ENCODE measurements at places on chromosomes 1 and 21. TPM values are rescaled to one million over a fixed set of nuclear protein-coding genes. Genes with fewer than 3 reads are reported as not detected.

The PLA2G2C gene
- total RNA-seq = 0.95 TPM

The KCNJ9 gene
- not detected for total RNA-seq

The CFAP45 gene
- 2.6 TPM for total RNA-seq

The ANGPTL3 gene
- not detected for total RNA-seq

The CLDN17 gene
- total RNA-seq = not detected

The AMIGO1 gene
- total RNA-seq = 1.5 TPM

The CGN gene
- 0.62 TPM for total RNA-seq

The ZBTB7B gene
- 90.6 TPM for total RNA-seq

The WDR64 gene
- total RNA-seq = not detected

The DNAJC6 gene
- total RNA-seq = 2.0 TPM

The SPRR2E gene
- not detected for total RNA-seq

The PODN gene
- total RNA-seq = not detected

DNA sequence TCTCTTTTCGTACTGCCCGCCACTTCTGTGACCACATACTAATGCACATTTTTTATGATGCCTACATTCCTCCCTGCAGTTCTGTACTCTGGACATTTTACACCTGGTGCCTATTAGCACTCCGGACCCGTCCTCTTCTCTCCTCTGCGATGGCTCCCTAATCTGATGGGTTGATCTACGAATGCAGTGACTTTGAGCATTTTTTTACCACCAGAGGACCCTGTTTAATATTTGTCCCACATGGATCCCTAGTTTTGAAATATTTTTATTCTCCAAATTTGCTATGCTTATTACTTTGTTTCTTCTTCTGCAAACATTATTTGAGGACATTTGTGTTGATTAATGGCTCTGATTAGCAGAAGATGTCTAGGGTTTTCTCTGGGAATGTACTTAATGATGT is 5.2 kb downstream of the PPFIA4 start:
- no peak overlapping the region for H3K4me3 ChIP-seq
- no peaks in the 10 kb centered on the region for H3K36me3 ChIP-seq
- H3K27ac ChIP-seq = no peak overlapping the region
- H3K27me3 ChIP-seq = peaks cover 2% of the 10 kb centered on the region
- H3K4me1 ChIP-seq = peaks cover 4% of the 10 kb centered on the region
- DNase-seq = no peak

DNA sequence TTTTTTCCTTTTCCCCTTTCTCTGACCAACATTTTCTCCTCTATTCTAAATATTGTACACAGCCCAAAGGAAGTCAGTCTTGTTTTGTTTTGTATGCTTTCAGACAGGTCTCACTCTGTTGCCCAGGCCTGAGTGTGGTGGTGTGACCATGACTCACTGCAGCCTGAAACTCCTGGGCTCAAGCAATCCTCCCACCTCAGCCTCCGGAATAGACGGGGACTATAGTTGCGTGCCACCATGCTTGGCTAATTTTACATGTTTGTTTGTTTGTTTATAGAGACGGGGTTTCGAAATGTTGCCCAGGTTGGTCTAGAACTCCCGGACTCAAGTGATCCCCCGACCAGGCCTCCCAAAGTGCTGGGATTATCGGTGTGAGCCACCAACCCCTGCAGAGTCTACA is 72.8 kb downstream of the NRIP1 start:
- H3K4me1 ChIP-seq = peaks cover 39% of the 10 kb centered on the region
- H3K4me3 ChIP-seq = no peak overlapping the region
- peaks cover 37% of the 10 kb centered on the region for H3K36me3 ChIP-seq
- no peaks in the 10 kb centered on the region for H3K27me3 ChIP-seq

- H3K27ac ChIP-seq = peak overlapping the region; percentile 74
- DNase-seq = peak; percentile 56
- H3K27me3 ChIP-seq = no peaks in the 10 kb centered on the region
- no peak overlapping the region for H3K4me3 ChIP-seq
- peaks cover 90% of the 10 kb centered on the region for H3K4me1 ChIP-seq
- H3K36me3 ChIP-seq = peaks cover 2% of the 10 kb centered on the region
Observed at GRCh38 chr1:109498161-109498801, 4.4 kb downstream of the CYB561D1 start.

DNA sequence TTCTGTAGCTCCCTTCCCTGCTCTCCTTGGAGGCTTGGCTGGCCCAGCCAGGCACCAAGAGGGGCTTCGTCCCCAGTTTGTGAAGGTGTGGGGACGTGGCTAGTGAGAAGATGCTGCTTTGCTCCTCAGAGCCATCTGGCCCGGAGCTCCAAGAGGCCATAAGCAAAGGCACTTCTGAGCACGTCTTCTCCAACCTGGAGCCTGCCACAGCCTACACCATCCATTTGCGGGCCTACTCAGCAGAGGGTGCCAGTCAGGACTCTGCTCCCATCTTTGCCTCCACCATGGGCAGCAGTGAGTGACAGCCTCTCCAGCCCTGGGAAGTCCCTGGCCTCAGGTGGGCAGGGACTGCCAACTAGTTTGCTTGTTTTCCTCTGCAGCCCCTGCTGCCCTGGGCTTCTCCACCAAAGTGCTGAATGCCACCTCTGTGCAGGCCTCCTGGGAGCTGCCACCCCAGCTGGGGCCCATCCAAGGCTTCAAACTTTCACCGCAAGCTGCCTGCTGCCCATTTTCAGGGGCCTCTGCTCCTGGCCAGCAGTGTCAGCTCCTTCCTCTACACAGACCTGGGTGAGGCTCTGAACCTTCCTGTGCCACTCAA is 25.9 kb downstream of the SLC27A3 start:
- DNase-seq = no peak
- H3K36me3 ChIP-seq = no peaks in the 10 kb centered on the region

GRCh38 chr1:112620377-112620695 is 704 bp downstream of the CAPZA1 start:
- DNase-seq = no peak
- H3K4me1 ChIP-seq = peaks cover 54% of the 10 kb centered on the region
- peak overlapping the region; percentile 100 for H3K27ac ChIP-seq
- peaks cover 39% of the 10 kb centered on the region for H3K36me3 ChIP-seq
- H3K27me3 ChIP-seq = no peaks in the 10 kb centered on the region

DNA sequence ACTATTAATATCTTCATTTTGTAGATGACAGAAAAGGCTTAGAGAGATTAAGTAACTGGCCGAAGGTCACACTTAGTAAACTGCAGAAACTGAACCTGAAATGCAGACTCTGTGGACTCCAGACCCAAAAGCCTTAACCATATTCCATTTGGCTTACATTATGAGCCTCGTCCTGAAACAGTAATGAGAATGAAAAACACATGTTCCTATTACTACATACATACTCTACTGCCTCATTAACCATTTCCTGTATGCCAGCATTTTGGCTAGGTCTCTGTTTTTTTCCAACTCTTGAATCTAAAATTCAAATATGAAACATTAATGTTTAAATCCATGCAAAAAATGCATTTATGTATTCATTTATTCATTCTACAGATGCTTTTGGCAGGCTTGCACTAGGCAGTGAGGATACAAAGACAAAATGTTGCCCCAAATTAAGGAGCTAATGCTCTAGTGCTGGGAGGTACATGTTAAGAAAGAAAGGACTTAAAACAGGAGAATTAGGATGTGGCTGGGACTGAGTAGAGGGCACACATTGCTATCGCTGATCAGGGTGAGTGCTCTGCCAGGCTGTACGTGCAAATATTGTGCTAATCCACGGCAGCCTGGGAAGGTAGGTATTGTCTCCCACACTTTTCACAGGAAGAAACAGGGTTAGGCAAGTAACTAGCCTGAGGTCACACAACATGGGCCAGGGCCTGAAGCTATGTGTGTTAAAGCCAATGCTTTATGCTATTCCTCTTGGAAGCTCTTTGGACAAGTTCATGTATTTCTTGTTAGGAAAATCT is 14.0 kb downstream of the DEGS1 start:
- H3K4me3 ChIP-seq = no peak overlapping the region
- H3K27me3 ChIP-seq = no peaks in the 10 kb centered on the region
- DNase-seq = no peak
- H3K36me3 ChIP-seq = peaks cover 16% of the 10 kb centered on the region
- H3K27ac ChIP-seq = no peak overlapping the region

DNA sequence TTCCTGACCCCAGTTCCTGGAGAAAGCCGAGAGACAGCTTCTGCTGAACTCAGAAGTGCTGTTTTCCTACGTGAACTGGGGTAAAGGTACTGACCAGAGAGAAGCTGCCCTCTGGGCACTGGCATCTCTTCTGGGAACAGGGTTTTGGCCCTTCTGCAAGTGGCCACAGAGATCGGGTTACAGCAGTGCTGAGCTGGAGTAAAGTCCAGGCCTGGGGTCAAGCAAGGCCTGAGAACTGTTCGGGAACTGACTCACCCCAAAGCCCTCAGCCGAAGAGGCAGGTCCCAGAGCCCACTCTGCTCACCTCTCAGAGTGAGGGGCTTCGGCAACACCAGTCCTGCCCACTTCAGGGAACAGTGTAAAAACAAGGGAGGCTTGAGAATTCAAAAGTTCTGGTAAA is 177.2 kb upstream of the RUNX1 start:
- no peak overlapping the region for H3K4me3 ChIP-seq
- peaks cover 2% of the 10 kb centered on the region for H3K36me3 ChIP-seq
- H3K27me3 ChIP-seq = no peaks in the 10 kb centered on the region
- H3K27ac ChIP-seq = peak overlapping the region; percentile 87
- H3K4me1 ChIP-seq = peaks cover 47% of the 10 kb centered on the region

DNA sequence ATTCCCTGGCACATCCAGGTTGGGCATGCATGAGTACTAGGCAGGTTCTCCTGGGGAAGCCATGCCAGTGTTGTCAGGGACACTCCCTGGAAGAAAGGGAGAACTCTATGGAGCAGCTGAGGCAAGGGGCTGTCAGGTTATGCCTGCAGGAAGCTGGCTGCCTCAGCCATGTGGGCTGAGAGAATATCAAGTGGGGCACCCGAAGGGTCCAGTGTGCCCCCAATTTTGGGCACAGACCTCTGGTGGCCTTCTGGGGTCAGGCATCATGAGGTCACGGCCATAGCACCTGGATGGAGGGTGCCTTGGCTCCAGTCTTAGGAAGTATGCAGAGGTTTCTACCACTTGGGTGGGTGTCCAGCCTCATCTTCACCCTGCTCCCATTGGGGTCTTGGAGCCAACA is 2.6 kb downstream of the CSF3R start:
- no peaks in the 10 kb centered on the region for H3K27me3 ChIP-seq
- no peak overlapping the region for H3K27ac ChIP-seq
- no peaks in the 10 kb centered on the region for H3K36me3 ChIP-seq
- DNase-seq = no peak

GRCh38 chr1:185578293-185578692 is 155.9 kb upstream of the HMCN1 start:
- H3K4me3 ChIP-seq = no peak overlapping the region
- H3K36me3 ChIP-seq = peaks cover 4% of the 10 kb centered on the region
- H3K27me3 ChIP-seq = no peaks in the 10 kb centered on the region

DNA sequence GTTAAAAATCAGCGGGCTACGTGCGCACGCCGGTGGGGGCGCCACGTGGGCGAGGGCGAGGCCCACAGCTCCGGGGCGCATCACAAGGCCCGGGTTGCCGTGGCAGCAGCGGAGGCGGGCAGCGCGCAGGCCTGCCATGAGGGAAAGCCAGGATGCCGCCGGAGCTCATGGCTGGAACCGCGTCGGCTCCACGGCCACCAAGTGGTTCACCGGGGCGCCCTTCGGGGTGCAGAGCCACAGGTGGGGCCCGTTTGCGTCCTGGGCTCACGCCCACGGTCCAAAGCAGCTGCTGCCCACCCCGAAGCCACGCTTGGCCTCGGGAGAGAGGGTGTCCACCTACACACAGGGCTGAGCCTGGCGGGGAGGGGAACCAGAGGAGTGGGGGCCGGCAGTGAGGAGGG is 4.9 kb upstream of the TTC22 start:
- no peak overlapping the region for H3K4me3 ChIP-seq
- DNase-seq = no peak
- peaks cover 21% of the 10 kb centered on the region for H3K4me1 ChIP-seq
- no peak overlapping the region for H3K27ac ChIP-seq
- H3K36me3 ChIP-seq = no peaks in the 10 kb centered on the region

DNA sequence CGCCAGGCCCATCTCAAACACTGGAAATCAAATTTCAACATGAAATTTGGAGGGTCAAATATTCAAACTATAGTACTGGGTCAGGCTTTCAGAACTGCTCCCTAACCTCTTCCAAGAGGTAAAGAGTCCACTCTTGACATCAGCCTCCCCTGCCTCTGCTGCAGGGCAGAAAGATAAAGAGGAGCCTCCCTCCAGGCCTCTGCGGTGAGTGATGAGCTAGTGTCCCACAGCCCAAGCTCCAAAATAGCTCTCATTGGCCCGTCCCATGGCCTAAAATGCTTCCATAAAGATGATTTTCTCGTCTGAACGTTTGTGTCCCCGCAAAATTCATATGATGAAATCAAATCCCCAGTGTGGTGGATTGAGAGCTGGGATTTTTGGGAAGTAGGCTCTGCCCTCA is 33.7 kb upstream of the CCSAP start:
- H3K27me3 ChIP-seq = no peaks in the 10 kb centered on the region
- H3K4me1 ChIP-seq = no peaks in the 10 kb centered on the region
- no peak overlapping the region for H3K27ac ChIP-seq
- no peak for DNase-seq

- H3K27ac ChIP-seq = peak overlapping the region; percentile 46
- no peak overlapping the region for H3K4me3 ChIP-seq
- H3K27me3 ChIP-seq = no peaks in the 10 kb centered on the region
- H3K36me3 ChIP-seq = peaks cover 42% of the 10 kb centered on the region
Observed at GRCh38 chr1:21339356-21340229, 49.3 kb upstream of the ECE1 start.

DNA sequence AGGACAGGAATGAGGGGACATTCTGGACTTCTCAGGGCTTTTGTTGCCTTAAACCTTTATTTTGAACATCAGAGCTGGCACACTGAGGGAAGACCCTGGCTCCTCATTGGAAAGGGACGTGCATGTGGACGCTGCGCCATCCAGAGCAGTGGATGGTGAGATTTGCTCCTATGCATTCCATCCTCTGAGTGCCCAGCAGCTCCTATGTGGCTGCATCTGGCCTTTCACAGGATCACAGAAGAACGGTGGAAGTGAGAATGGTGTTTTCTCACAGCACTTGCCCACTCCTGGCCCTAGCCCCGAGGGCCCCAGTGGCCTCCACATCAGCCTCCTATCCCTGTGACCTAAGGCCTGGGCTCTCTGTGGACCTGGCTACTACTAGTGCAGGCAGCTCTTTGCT is 20.6 kb upstream of the CCDC190 start:
- no peak for DNase-seq
- H3K36me3 ChIP-seq = no peaks in the 10 kb centered on the region
- no peak overlapping the region for H3K4me3 ChIP-seq

GRCh38 chr1:214445199-214445598 is 106.2 kb downstream of the PTPN14 start:
- DNase-seq = no peak
- H3K27me3 ChIP-seq = peaks cover 2% of the 10 kb centered on the region
- H3K36me3 ChIP-seq = no peaks in the 10 kb centered on the region
